ENCODE measurements at places on chromosomes 6 and 20.

- no peak for DNase-seq
These were observed 14.9 kb upstream of the CTCFL start for GRCh38 chr20:57539889-57540288.

GRCh38 chr20:22716821-22717351 is 132.5 kb upstream of the FOXA2 start:
- no peak for DNase-seq

DNA sequence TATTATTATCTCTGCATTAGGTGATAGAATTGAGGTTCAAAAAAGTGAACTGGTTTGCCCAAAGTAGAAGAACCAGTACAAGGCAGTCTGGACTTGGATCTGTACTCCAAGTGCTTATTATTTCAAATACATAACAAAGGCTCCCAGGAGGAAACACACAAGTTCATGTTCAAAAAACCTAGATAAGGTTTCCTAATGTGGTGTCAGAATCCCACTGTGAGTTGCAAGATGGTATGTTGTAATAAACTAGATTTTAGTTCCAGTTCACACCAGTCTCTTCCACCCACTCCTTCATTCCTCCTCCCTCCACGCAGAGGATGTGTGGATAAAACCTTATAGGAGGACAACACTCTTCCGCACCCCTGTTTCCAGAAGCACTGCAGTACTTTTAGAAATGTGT is 42.8 kb downstream of the KIAA0319 start:
- no peak for DNase-seq

GRCh38 chr6:108102965-108103364 is 28.4 kb upstream of the OSTM1 start:
- DNase-seq, result no peak

DNA sequence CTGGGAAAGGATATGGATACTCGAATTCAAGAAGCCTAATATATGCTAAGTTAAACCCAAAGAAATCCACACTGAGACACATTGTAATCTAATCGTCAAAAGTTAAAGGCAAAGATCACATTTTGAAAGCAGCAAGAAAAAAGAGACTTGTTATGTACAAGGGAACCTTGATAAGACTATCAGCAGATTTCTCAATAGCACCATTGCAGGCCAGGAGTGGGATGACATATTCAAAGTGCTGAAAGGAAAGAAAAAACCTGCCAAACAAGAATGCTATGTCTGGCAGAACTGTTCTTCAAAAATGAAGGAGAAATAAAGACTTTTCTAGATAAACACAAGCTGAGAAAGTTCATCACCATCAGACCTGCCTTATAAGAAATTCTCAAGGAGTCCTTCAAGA is 75.2 kb downstream of the COL21A1 start:
- no peak for DNase-seq

All from CD4-positive, alpha-beta T cell treated with Interleukin-2 at 100 ng/mL for 4 hours (primary cell).